ENCODE measurements at places on chromosomes 12 and 14. TPM values are rescaled to one million over a fixed set of nuclear protein-coding genes. Genes with fewer than 3 reads are reported as not detected.

The RAB35 gene
- 60.0 TPM for total RNA-seq

The PLCZ1 gene
- total RNA-seq = not detected

The SOAT2 gene
- total RNA-seq = not detected

The CMTM5 gene
- not detected for total RNA-seq

The CLEC9A gene
- not detected for total RNA-seq

Measured in H9 (cell line).